ENCODE measurements at places on chromosomes 2 and 18.

DNA sequence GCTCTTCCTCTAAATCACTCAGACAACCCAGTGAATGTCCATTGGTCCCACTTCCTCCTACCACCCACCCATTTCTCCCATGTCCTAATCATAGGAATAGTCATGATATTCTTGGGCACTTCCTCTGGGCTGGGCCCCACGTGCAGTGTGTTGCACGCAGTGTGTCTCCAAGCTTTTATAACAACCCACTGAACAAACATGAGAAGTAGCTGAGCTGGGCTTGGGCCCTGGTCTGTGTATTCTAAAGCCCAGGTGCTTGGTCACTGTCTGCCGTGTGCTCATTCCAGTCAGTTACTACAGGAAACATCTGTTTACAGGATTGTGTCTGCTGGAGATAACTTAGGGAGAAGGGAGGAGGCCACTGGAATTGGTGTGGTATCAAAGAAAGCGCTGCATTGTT lies 64.2 kb upstream of the THOC1 start:
- no peak for DNase-seq

- DNase-seq = no peak
Measured at GRCh38 chr2:187906021-187906420, 351.8 kb upstream of the TFPI start.

DNA sequence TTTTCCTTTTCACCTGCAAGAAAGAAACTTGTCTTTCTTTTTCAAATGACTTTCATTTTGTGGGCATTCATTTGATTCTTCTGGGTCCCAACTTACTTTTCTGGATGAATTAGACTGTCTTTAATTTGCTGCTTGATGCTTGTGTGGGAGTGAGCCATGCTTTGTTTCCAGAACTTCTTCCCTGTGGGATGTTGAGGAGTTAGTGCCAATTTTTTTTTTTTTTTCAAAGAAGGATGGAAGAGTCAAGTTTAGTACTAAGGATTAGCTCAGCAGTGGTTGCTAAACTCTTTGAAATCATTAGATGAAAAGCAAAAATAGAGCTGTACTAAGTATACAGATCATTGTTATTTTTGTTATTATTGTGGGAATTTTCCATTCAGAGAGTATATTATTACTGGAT lies 17.2 kb upstream of the KCTD1 start:
- no peak for DNase-seq

- peak; percentile 75 for DNase-seq
Measured at GRCh38 chr2:200702646-200703118, 109.0 kb upstream of the BZW1 start.

DNA sequence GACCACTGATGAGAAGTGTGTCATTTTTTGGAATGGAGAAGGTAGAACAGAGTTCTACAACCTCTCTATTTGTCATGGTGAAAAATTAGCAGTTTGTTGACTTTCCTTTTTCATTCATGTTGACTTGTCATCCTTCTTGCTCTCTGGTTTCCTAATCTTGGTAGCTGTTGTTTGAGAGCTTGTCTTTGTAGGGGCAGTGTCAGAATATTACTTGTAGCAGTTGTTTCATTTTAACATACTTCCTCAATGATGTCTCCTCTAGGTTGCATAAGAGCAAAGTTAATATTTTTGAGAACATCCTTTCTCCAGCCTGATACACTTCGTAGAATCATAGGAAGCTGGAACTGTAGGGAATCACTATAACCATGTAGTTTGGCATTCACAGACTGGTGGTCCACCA lies 368.2 kb upstream of the FANCL start:
- no peak for DNase-seq

DNA sequence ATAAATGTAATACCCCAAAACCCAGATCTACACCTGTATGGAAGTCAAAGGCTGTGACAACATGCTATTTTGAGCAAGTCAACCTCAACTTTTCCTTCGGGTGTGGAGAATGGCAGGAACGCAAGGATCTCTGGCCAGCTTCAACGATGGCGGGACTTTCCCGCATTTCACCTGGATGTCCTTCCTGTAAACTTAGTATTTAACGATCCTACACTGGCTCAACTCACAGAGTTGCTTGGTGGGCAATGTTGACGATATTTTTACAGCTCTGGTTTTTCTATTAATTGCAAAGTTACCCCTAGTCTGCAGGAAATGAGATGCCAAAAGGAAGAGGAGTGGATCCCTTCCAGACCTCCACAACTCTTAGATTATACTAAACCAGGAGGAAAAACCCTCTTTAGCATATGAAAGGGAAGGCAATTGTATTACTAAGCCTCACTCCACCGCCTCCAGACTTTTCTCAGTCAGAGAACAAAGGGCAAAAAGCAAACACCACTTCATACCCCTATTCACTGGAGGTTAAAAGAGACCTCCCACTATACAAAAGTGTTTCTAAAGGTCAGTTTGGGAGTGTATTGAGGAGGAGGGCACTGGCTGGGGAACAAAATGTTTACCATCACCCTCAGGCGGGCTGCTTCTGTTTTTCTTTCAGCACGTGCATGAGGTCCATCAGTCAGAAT lies 56.5 kb upstream of the ACVR1 start:
- DNase-seq = no peak

DNA sequence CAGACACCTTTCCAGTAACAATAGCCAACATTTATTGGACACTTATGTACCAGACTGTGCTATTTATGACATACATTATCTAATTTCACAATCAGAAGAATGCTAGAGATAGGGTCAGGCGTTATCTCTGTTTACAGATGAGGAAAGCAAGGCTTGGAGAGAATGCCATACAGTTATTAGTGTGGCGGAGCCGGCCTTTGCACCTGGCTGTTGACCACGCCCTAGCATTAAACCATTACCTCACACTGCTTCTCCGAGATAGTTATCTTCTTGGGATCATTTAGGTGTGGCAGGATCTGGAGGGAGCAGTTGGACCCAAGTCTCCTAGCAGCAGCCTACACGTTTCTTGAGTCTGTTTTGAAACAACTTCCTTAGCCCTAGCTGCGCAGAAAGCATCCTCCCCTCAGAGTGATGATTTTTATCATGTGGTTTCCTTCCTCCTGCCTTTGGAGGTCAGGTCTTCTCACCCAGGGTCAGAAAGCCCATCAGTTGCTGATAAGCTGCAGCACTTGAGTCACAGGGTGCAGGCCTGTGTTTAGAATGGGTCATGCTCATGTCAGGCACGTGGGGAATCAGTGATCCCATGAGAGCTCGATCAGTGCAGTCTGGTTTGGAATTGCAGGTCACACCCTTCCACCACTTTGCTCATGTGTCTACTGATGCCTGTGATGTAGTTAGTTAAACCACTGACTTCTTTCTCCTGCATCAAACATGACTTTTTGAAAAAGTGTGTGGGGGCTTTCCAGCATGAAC lies 118.2 kb downstream of the SPTBN1 start:
- no peak for DNase-seq

- no peak for DNase-seq
Measured at GRCh38 chr2:239153806-239154591, 246.8 kb downstream of the HDAC4 start.

GRCh38 chr18:13525381-13526029 lies 200.9 kb downstream of the FAM210A start:
- DNase-seq = no peak

GRCh38 chr18:22424565-22424963 lies 6.8 kb upstream of the CTAGE1 start:
- no peak for DNase-seq

DNA sequence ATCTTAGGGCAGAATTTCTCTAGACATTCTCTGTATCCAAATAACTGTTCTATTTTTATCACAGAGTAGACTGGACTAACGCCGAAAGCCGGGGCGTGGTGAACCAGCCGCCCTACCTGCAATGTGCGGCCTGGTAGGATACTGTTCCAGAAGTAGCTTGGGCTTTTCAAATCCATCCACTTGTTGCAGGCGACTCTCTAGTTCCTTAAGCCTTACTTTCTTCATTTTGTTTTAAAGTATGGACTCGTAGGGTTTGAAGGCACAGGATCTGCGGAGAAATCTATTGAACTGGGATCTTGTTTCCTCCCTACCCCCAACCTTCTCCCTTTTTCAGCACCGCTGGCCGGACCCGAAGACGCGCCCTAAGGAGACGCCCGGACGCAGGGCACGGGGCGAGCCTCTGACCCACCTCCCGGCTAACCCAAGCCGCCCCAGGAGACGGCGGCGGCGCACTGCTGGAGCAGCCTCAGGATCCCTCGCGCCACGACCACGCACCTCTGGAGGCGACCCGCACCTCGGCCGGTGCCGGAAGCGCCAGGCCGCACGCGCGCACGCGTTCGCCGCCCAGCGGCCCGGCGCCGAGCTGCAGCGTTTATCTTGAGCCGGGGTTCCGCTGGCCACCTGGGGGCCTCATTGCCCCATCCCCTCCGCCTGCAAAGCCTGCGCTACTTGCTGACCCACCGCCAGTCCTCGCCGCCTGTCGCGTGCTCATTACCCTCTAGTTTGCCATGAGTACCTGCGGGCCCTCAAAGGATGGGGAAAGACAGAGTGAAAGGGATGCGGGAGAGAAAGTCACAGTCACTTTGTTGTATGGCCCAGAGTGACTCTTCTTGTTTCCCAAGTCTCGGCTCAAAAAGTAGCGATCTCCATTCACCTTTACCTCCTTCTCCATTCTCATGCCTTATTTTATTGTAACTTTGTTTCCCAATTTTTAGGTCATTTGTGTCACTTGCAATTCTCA lies at the start of gene METTL5:
Gene METTL5, minus strand, starts transcription at position 533 of the 961 bp plus-strand sequence. Its CDS starts 308 bp downstream, at position 225.
- DNase-seq = peak; percentile 92

- DNase-seq = no peak
Measured at GRCh38 chr2:108972663-108973062, 16.4 kb downstream of the EDAR start.

Measured in stimulated activated effector memory CD8-positive, alpha-beta T cell treated with anti-CD3 and anti-CD28 coated beads, Interleukin-12 subunit alpha, Interleukin-12 subunit beta, amount 100 ng/mL, for 72 hours (primary cell).